ENCODE measurements at places on chromosomes 13 and 19.

DNA sequence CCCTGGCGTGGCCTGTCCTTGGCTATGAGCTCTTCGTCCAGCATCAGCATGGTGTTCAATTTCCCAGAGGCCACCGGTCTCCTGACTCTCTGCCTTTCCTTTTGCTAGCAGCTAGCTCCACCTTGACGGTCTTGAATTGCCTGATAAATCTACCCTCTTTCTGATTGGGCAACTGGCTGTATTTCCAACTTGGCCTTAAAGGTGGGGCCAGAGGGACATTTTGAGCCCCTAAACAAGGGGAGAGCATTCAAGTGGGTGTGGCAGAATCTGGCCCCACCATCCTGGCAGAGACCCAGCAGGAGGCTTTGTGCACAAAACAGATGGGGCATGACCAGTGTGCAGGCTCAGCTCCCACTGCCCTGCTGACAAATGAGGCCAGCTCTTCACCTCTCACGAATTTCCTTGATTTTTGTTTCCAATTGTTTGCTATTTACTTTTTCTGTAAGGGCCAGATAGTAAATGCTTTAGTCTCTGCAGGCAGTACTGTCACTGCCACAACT, 148.9 kb upstream of the VSTM2B start:
- DNase-seq = no peak

GRCh38 chr13:74920361-74920760, 561.6 kb downstream of the TBC1D4 start:
- DNase-seq = no peak

DNA sequence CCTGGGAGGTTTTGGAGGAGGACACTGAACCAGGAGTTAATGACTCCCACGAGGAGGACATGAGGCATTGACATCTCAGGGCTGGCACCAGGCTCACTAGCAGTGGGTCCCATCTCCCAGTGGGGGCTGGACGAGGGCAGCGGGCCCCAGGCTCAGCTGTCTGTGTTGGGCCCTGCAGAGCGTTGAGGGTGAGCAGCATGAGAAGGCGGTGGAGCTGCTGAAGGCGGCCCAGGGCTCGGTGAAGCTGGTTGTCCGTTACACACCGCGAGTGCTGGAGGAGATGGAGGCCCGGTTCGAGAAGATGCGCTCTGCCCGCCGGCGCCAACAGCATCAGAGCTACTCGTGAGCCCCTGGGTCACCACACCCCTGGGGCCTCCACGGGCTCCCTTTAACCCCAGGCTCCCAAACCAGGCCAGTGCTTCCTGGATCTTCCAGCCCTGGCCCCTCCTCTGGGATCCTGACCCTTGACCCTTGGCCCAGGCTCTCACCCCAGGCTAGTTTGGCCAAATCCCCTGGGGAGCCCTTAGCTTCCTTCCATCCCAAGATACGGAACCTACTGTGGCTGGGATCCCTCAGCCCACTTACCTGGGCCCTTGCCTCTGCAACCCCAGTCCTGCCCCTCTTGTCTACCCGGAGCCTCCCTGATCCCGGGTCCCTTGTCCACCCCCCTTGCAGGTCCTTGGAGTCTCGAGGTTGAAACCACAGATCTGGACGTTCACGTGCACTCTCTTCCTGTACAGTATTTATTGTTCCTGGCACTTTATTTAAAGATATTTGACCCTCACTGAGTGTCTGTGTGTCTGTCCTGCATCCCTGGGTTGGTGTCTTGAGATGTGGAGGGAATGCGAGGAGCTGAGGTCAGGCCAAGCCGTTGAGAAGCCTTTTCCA, 1.0 kb downstream of the C19orf73 start:
- peak; percentile 50 for DNase-seq

DNA sequence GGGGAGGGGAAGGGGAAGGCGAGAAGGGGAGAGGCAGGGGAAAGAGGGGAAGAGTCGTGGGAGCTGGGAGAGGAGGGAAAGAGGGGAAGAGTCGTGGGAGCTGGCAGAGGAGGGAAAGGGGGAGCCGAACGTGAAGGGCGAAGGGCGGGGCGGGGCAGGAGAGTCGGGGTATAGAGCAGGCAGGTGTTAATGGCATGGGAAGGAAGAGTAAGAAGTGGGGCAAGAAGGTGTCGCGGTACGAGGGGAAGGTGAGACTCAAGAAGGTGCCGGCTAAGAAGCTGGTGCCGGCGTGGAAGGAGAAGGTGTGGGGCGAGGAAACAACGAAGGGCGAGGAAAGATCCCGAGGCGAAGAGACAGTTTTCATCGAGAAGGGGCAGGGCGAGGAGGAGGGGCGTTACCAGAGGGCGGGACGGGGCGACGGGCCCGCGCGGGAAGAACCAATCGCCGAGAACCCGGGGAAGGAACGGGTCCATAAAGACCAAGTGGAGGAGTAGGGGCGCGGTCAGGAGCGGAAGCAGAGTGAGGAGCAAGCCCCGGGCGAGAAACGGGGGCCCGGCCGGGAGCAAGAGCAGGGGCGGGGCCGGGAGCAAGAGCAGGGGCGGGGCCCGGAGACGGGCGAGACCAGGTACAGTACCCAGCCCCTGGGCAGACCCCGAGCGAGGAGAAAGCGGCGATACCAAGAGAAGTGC, 463 bp downstream of the CATSPERG start:
- peak; percentile 96 for DNase-seq

Data from left ventricle myocardium superior (tissue), 1 donor.